Hindlimb muscle (tissue), 1 donor: ENCODE measurements at places on chromosomes 7 and 10.

- DNase-seq, result no peak
Observed at GRCh38 chr10:21039721-21040120, 142.6 kb upstream of the NEBL start.

DNA sequence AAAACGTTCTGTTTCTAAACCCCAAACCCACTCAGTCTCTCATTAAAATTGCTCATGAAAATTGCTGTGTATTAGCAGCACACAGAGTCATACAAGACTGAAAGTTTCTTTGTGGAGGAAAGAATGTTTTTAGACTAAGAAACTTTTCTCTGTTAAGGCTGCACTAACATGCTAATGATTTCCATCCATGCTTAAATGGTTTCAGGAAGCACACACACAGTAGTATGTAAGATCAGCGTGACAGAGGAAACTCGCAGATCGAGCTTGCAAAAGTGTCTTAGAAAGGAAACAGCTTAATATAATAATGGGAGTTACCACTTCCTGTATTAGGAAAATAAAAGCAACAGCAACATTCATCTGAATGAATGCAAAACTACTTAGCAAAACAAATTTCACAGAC, 112.7 kb downstream of the ICA1 start:
- DNase-seq, result no peak

DNA sequence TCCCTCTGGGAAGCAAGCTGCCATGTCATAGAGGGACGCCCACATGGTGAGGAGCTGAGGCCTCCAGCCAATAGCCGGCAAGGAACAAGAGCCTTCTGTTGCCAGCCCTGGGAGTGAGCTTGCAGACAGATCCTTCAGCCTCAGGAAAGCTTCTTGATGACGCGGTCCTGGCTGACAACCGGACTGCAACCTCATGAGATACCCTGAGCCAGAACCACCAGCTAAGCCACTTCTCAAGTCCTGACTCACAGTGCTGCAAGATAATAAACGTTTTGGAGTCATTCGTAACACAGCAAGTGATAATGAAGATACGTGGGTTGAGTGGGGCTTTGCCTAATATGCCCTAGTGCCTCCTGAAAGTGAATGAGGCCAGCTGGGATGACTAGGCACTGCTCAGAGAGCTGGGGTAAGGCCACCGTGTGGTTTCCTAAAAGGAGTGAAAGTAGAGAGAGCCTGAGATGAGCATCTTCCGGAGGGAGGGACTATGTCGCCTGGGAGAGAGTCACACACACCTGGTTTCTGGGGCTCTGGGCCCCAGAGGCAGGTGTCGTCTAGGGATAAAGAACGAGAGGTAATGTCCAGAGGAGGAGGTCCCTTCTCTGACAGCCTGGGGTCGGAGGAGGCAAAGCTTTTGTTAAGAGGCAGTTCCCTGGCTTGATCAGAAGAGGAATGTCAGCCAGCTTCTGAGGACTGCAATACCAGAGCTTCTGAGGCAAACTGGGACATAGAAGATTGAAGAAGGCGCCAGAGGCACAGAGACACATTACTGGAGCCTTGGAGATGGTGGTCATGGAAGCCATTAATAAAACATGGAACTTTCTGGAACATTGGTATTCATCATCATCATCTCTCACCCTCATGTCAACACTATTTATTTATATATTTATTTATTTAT, 53.6 kb downstream of the PYROXD2 start:
- DNase-seq, result peak; percentile 47

GRCh38 chr10:61452151-61452651, 980 bp downstream of the TMEM26 start:
- DNase-seq, result no peak

DNA sequence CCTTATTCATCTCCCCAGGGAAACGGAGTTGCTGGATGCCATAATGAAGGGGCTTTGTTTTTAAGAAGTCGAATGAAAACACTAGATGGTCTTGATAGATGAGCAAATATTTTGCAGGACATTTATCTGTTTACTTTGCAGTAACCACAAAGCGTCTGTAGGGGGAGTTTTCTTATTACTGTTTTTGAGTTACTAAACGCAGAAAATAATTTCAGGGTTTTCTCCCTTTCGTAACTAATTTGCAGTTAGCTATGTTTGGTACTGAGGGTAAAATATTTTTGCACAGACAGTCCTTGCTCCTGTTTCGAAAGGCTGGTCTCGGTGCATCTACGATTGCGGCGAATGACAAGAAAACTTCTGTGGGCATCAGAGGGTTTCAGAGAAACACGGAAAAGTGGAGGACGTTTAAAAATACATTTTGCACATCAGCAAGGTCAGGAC, 505.6 kb upstream of the MKI67 start:
- DNase-seq, result peak; percentile 66

- DNase-seq, result no peak
Observed at GRCh38 chr7:95469848-95470247, 15.9 kb upstream of the ASB4 start.

DNA sequence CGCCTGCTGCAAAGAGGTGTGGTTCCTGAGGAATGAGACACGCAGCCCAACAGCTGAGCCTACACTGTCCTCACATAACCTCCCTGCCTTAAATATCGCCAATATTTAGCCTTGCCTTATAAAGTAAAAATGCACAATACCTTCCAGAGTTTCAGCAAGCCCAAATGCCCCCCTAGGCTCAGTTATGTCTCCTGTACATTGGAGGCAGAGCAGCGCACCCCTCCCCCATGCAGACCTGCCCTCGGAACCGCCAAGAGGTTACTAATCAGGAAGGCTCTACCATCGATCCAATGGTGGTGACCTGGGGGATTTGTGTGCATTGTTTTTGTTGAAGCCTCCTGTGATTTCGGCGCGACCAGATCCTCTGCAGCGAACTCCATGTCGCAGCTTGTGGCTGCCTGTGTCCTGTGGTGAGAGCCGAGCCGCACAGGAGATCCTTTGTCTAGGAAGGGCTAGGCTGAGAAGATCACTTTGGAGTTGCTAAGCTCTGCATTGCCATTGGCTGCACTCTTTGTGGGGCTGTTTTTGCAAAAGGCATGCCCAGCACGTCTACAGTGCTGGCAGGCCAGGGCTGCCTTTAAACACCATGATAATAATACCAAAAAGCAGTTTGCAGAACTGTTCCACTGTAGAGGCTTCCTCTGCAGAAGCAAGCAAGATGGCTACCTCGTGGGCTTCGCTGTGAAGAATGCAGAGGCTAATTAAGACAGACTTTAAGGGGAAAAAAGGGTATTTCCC, 40.1 kb downstream of the TET1 start:
- DNase-seq, result peak; percentile 79

DNA sequence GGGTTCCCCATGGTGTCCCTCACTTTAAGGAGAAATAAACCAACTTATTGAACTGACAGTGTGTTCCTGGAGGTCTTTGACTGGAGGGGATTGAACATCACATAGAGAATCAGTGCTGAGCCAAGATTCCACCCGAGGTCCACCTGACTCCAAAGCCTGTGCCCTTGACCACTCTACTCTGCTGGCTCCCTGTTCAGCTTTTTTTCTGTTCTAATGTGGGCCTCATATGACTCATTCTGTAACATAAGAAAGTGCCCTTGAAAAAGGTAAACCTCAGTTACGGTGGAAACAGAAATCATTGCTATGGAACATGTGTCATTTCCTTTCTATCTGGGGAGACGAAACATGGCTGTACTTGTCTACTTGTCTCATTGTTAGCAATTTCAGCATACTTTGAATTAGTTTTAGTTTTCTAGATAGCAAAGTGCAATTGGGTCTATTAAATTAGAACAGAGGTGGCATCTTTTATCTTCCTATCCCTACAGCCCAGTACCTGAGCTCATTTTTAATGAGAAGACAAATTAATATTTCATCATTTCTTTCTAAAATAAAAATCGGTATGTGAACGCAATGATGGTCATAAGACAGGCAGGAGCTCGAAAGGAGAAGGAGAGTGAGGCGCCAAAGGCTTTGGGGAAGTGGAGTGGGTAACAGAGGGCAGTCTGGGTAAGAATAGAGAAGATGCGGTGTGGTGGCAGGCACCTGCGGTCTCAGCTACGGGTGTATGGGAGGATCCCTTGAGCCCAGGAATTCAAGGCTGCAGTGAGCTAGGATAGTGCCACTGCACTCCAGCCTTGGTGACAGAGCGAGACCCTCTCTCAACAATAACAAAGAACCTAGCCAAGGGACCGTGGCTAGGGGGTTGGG, 1.5 kb downstream of the GSDME start:
- DNase-seq, result no peak

- no peak for DNase-seq
Observed at GRCh38 chr7:71543396-71543795, 411.5 kb downstream of the GALNT17 start.
